ENCODE measurements at places on chromosomes 3 and 15. TPM values are rescaled to one million over a fixed set of nuclear protein-coding genes. Genes with fewer than 3 reads are reported as not detected.

DNA sequence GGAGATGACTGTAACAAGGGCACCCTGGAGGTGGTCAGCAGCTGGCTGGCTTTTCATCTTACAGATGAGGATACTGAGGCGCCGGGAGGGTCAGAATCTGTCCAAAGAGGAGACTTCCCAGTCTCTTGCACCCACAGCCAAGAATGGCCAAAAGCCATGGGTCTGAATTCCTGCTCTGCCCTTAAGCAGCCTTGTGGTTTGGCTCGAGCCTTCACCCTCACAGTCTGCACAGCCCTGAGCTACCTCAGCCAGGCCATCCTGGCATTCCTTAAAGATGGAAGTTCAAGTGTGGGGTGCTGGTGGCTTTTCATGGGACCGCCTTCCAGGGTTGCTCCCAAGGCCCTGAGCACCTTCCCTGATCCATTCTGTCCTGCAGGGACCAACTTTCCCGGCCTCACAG lies 59.2 kb downstream of the CACNA2D2 start:
- DNase-seq, result no peak
- no peaks in the 10 kb centered on the region for H3K36me3 ChIP-seq
- H3K27me3 ChIP-seq, result no peaks in the 10 kb centered on the region
- no peak overlapping the region for H3K27ac ChIP-seq
- peaks cover 3% of the 10 kb centered on the region for H3K4me1 ChIP-seq
- H3K4me3 ChIP-seq, result no peak overlapping the region

- peaks cover 11% of the 10 kb centered on the region for H3K4me1 ChIP-seq
- H3K36me3 ChIP-seq, result no peaks in the 10 kb centered on the region
- DNase-seq, result no peak
- H3K27ac ChIP-seq, result peak overlapping the region; percentile 3
These were observed 133.5 kb upstream of the ZPLD1 start for GRCh38 chr3:102301155-102301880.

- no peaks in the 10 kb centered on the region for H3K36me3 ChIP-seq
- no peak for DNase-seq
- H3K27ac ChIP-seq, result no peak overlapping the region
- no peak overlapping the region for H3K4me3 ChIP-seq
- H3K27me3 ChIP-seq, result no peaks in the 10 kb centered on the region
These were observed 331.4 kb upstream of the WNT5A start for GRCh38 chr3:55818485-55818884.

GRCh38 chr3:195441992-195442572 lies 738 bp downstream of the ACAP2 start:
- H3K36me3 ChIP-seq, result no peaks in the 10 kb centered on the region
- peak overlapping the region; percentile 91 for H3K4me3 ChIP-seq
- no peaks in the 10 kb centered on the region for H3K27me3 ChIP-seq
- peak; percentile 30 for DNase-seq

DNA sequence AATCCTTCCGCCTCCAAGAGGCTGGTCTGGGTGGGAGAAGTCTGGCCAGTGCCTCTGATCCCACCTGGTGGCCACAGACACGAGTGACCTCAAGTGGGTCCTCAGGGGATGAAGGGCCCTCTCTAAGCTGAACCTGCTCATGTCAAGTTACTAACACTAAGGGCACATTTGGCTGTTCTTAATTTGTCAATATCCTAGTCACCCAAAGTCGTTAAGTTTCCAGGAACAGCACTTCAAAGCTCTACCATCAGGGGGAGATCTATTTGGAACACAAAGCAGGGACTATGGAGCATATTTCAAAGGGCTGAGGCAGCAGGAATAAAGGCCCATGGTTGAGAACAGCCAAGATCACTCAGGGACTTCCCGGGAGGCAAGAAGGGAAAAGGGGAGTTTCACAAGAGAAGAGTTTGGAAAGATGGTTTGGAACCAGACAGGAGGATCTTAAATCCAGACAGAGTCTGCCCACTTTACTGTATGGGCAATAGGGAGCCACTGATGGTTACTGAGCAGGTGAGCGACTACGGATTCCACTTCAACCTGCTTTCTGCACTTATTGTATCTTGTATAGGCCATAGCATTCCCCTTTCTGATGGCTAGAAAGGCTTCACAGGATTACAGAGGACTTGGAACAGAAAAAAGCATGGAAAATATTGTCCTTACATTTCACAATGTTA lies 13.7 kb downstream of the OXTR start:
- H3K27me3 ChIP-seq, result no peaks in the 10 kb centered on the region
- H3K4me1 ChIP-seq, result no peaks in the 10 kb centered on the region
- no peaks in the 10 kb centered on the region for H3K36me3 ChIP-seq
- H3K4me3 ChIP-seq, result no peak overlapping the region
- no peak overlapping the region for H3K27ac ChIP-seq

GRCh38 chr3:177646749-177647148 lies 449.5 kb upstream of the TBL1XR1 start:
- no peak overlapping the region for H3K27ac ChIP-seq
- no peak for DNase-seq
- peaks cover 13% of the 10 kb centered on the region for H3K4me1 ChIP-seq
- H3K27me3 ChIP-seq, result no peaks in the 10 kb centered on the region
- H3K4me3 ChIP-seq, result no peak overlapping the region

The AGTR1 gene
- 0.13 TPM for total RNA-seq

The HRG gene
- total RNA-seq, result 0.11 TPM

The ZPLD1 gene
- not detected for total RNA-seq

The CCDC80 gene
- total RNA-seq, result 5.2 TPM

The ATP13A4 gene
- 0.20 TPM for total RNA-seq
